SJCRH30 (cell line): ENCODE measurements at places on chromosomes 2 and 18. TPM values are rescaled to one million over a fixed set of nuclear protein-coding genes. Genes with fewer than 3 reads are reported as not detected.

CTAGE1 gene
- not detected in 2 replicates for total RNA-seq

SP140L gene
- total RNA-seq: 2.9 and 3.7 TPM in 2 replicates

RTP5 gene
- not detected in 2 replicates for total RNA-seq

LAMA1 gene
- total RNA-seq: 11.9 and 12.0 TPM in 2 replicates
